Smooth muscle cell of the brain vasculature (primary cell): ENCODE measurements at places on chromosomes 16 and 17.

- no peak for DNase-seq
Observed at GRCh38 chr17:66493283-66494019, 191.0 kb downstream of the PRKCA start.

DNA sequence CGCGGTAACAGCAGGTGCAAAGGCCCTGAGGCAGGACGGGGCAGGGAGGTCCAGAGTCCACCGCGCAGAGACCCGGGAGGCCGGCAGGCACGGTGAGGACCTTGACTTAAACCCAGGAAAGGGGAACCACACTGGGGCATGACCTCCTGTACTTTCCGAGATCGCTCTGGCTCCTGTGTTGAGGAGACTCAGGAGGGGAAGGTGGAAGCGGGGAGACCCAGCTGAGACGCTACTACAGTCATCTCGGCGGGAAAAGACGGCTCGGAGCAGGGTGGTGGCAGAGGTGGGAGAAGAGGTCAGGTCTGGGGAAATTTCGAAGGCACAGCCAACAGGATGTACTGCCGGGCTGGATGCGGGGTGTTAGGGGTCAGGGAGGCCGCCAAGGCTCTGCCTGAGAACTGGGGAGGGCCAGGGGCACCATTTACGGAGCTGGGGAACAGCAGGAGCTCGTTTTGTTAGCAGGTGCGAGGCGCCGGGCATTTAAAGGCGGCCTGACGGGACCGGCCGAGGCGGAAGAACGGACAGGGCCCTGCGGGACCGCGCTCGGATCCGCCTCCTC, 22.3 kb downstream of the NPTX1 start:
- DNase-seq, result no peak

DNA sequence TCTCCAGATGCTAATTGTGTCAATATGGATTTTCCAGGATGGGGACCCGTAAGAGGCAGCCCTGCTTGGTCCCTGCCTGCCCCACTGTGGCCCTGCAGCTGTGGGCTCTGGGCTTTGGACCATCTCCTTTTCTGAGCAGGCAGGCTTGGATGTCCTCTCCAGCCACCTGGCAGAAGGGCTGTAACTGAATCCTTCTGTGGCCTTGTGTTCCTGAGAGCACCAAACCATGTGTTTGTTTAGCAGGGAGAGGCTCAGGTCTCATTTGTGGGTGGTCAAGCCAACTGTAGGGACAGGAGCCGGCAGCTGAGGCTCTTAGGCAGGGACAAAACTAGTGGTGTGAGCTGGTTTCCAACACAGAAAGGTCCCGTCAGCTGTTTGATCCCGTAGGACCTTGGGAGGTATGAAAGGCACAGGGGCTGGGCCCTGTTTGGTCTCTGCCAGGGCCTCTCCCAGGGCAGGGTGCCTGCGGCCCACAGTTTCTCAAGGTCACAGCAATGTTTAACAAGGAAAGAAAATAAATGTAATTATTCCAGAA, 18.5 kb downstream of the SEC14L5 start:
- no peak for DNase-seq

DNA sequence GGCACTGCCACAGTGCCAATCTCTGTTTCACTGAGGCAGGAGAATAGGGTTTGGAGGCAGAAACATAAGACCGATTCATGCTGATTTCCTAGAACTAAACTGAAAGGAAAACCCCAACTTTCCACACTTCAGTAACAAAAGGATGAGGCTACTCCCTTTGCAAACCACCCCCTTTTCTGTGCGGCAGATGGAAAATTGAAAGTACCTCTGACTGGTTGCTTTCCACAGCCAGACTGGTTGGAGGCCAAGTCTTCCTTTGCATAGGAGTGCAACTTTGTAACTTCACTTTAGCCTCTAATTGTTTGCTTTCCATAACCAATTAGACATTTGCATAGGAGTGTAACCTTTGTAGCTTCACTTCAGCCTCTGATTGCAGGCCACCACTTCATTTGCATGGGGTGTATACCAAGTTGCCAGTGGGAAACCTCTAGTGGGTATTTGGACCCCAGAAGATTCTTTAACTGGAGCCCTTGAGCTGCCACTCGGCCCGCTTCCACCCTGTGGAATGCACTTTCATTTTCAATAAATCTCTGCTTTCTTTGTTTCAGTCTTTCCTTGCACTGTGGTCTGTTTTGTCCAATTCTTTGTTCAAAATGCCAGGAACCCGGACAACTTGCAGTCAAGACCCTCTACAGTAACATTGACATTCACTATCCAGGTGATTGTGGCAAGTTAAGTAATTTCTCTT, 252.0 kb downstream of the UTP18 start:
- DNase-seq, result no peak

DNA sequence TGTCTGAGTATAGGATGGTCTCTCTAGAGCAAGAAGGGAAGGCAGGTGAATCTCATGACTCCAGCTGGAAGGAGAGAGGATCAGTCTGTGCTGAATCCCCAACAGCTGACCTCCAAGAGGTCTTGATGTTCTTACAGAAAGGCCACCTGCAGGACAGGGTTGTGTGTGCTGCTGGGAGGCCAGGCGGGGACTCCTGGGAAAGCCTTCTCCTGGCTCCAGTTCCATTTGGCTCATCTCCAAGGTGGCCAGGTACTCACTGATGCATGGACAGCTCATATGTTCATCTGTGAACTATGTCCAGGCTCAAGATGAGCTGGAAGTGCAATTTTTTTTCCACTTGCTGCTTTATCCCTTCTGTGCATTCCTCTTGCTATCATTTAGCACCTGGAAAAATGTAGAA, 730.2 kb upstream of the RBFOX1 start:
- no peak for DNase-seq

DNA sequence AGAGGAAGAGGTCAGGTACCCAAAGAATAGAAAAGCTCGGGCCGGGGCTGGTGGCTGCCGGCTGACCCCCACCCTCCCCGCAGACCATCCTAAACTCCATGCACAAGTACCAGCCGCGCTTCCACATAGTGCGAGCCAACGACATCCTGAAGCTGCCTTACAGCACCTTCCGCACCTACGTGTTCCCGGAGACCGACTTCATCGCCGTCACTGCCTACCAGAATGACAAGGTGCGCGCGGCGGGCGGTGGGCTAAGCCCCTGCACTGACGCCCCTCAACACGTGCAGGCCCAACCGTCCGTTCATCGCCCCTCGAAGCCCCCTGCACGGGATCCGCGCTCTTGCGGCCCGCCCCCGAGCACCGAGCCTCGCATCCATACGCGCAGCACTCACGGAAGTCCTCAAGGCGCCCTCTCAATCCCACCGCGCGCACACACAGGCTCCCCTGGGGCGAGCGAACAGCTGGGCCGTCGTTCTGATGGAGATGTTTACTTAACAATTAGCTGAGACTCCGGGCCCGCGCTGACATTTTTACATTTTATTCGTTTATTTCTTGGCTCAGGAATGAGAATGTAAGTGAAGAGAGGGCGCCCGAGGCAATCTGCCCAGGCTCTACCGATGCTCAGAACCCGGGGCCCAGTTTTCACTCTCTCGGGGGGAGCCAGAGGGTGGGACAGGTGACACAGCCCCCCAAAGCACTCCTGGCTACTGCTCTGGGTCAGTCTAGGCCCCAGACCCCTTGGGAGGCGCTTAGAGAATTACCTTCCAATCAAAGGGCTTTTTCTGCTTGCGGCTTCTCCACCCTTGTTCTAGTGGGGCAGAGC, 3.5 kb downstream of the TBX2 start:
- no peak for DNase-seq

GRCh38 chr16:21592191-21592590, 7.2 kb upstream of the METTL9 start:
- no peak for DNase-seq

DNA sequence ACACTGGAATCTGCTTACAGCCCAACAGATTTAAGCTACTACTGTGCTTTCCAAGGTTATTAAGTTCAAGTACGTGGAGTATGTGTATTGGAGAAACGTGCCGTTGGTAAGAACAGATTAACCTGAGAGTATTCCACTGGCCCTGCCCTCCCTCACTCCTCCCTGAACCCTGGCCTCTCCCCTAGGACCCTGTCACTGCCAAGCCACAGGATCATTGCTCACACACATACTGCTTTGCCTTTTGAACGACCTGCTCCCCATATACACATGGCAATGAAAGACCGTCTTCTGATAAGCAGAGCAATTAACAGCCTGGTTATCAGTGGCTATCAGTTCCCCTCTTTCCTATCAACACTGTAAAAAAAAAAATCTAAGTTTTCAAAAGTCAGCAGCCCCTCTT, 458.9 kb upstream of the DYNLRB2 start:
- no peak for DNase-seq

GRCh38 chr16:19008245-19009169, 24.8 kb downstream of the TMC7 start:
- no peak for DNase-seq

- DNase-seq, result peak; percentile 18
Observed at GRCh38 chr16:82936941-82937551, 310.3 kb downstream of the CDH13 start.

GRCh38 chr17:31249835-31250141, 47.3 kb downstream of the OMG start:
- DNase-seq, result no peak

DNA sequence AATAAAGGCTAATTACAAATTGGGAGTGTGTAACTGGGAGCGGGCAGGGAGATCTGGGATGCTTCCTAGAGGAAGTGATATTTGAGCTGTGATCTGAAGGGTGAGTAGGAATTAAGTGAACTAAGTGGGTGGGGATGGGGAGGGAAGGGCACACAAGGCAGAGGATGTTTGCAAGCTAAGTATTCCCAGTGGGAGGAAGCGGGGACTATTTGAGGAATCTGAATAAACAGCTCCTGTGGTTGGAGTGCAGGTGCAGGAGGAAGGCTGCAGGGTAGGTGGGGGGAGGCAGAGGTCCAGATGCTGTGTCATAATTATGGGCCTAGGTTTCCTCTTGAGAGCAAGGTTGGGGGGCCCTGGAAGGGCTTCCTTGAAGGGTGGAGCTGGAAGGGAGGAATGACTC, 102.1 kb upstream of the HS3ST2 start:
- DNase-seq, result no peak

DNA sequence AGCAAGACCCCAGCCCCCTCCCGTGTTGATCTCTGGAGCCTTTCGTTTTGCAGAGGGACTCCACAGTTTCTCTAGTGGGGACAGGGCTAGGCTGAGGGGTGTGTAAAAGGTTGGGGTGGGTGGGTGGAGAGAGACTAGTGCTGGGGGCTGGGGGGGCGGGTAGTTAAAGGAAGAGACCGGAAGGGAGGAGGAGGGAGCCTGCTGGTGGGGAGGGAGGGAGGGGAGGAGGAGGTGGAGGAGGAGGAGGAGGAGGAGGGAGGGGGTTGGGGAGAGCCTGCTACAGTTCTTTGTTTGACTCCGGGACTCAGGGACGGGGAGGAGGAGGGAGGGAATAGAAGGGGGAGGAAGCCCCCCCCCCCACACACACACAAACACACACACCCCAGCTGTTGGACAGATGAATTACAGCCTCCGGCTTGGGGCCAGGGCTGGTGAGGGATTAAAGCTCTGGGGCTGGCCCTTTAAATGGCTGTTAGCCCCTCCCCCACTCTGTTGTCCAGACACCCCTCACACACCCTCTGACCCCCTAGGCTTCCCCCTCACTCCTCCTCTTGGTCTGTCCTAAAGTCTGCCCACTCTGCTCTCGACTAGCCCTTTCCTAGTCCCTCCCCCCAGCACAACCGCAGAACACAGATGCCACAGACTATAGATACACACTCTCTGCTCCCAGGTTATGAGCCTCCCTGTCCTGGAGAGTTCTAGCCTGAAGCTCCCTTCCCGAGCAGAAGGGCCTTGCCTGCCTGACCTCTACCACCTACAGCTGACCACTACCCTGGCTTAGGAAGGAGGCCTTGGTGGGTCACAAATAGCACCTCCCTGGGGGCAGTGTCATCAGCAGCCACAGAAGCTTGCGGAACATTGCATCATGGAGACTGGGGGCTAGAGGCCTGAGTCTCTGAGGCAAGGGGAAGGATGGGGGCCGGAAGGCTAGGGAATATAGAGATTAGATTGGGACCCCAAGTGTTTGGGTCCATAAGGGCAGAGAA, 4.4 kb downstream of the KDM6B start:
- no peak for DNase-seq

- DNase-seq, result no peak
Observed at GRCh38 chr17:47316311-47316710, 7.4 kb upstream of the EFCAB13 start.

GRCh38 chr17:7251661-7252175, at the start of gene CTDNEP1:
Gene CTDNEP1 (minus strand): TSS chr17:7251734. CDS start chr17:7251296, 438 bp downstream.
- peak; percentile 99 for DNase-seq

DNA sequence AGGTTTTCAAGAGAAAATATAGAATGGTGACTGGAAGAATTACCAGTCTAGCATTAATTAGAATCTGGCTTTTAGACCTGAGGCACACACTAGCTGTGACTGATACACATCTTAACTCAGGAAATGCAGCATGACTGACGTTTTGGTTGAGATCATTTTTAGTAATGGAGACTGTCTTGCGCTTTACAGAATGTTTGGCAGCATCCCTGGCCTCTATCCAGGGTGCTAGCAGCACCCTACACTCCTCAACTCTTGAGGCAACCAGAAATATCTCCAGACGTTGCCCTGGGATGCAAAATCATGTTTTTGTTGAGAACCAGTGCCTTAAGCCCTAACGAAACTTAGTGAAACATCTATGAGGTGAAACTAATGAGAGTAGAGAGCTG, 109.0 kb downstream of the HS3ST3A1 start:
- no peak for DNase-seq

GRCh38 chr16:89556750-89557689, 3.5 kb upstream of the RPL13 start:
- peak; percentile 53 for DNase-seq

DNA sequence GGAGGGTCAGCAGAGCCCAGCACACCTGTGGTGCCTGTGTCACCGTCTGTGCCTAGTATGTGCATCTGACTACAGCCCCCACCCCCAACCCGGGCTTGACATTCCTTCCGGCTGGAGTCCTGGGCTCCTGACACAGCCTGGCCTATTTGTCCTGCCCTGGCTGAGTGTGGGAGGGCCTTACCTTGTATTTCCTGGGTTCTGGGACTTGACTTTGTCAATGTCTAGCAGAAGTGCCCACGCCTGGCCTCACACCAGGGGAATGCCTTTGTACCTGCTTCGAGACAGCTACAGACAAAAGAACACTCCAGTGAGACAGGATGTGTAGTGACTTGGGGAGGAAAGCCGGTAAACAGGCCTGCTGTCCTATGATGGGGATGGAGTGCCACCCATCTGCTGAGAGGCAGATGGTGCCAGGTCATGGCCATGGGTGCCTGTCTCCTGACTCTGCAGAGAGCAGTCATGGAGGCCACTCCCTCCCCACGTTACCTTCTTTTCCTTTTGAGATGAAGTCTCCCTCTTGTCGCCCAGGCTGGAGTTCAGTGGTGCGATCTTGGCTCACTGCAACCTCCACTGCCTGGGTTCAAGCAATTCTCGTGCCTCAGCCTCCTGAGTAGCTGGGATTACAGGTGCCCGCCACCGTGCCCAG, 42.8 kb downstream of the TNFRSF13B start:
- no peak for DNase-seq

- no peak for DNase-seq
Observed at GRCh38 chr17:68972119-68972704, 17.0 kb upstream of the ABCA8 start.
